ENCODE measurements at places on chromosomes 16 and 17.
A peak's percentile ranks its signal among the peaks of the same experiment; 100 is the strongest.

GRCh38 chr17:39225959-39226683, 376 bp upstream of the STAC2 start:
- DNase-seq = peak; percentile 43

- no peak for DNase-seq
Measured at GRCh38 chr17:72386619-72387237, 265.9 kb downstream of the SOX9 start.

- DNase-seq = no peak
Measured at GRCh38 chr16:27189335-27189972, 13.9 kb upstream of the KDM8 start.

GRCh38 chr17:51165680-51166197, 472 bp upstream of the NME2 start:
- no peak for DNase-seq

- no peak for DNase-seq
Measured at GRCh38 chr16:49964973-49965372, 60.1 kb upstream of the CNEP1R1 start.

GRCh38 chr16:23914946-23915530, 79.3 kb downstream of the PRKCB start:
- no peak for DNase-seq
